Left lobe of liver (tissue), 2 donors: ENCODE measurements at places on chromosomes 16 and 17.
A peak's percentile ranks its signal among the peaks of the same experiment; 100 is the strongest.

DNA sequence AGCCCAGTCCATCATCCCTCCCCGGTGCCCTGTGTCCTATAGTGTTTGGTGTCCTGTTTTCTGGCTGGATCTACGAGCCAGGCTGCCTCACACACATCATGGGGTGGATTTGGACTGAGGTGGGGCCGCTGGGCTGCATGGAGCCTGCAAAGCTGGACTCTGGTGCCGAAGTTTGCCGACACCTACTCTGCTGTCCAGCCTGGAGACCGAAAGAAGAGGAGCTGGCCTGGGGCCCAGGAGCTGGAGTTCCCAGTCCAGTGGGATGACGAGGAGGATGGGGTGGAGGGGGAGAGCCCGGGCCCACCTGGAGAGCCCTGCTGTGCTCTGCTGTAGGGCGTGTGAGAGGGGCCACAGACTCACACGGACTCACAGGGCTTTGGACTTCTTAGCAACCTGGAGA, 40.3 kb upstream of the ENPP7 start:
- no peak for DNase-seq

GRCh38 chr17:80773243-80773991, 218.2 kb upstream of the CHMP6 start:
- no peak for DNase-seq

DNA sequence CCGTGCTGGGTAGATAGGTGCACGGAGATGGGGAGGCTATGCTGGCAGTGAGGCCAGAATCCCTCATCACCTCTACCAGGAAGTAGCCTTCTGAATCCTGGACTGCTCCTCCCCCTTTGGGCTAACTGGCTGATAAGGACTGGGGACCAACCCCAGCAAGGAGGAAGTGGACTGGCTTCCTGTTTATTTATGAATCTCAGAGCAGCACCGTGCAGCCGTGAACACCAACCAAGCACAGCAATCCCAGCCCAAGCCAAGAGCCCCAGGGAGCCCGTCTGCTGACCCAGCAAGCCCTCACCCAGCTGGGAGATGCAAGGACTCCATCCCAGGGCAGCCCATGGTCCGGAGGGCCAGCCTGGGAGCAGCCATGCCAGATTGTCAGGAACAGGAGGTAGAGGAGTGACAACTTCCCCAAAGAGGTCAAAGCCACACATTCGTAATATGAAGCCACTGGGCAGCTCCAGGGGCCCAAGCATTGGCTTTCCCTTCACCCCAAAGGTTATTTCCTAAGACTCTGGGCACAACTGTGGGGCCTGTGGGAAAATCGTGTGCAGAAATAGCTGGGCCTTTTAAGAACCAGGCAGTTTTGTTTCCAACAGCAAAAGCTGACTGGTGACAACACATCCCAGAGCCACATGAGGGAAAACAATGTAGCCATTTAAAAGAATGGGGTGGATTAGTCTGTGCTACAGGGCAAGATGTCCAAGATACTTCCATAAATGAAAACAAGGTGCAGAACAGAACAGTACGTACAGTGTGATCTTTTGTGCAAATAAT, 23.9 kb downstream of the PHB1 start:
- DNase-seq, result no peak

DNA sequence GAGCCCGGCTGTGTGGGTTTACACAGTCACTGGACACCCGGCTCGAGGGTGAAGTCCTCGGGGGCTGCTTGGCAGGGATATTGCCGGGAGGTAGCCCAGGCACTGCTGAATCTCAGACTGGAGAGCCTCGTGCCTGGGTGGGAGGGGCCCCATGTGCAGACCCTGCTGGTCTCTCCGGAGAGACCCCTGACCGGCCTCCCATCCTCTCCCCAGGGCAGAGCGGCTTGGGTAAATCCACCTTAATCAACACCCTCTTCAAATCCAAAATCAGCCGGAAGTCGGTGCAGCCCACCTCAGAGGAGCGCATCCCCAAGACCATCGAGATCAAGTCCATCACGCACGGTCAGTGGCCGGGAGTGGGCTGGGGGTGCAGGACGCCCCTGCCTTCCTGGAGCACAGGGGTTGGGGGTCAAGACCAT, 346.5 kb downstream of the SEC14L1 start:
- no peak for DNase-seq

GRCh38 chr17:19391432-19391831, 4.4 kb upstream of the MFAP4 start:
- no peak for DNase-seq

DNA sequence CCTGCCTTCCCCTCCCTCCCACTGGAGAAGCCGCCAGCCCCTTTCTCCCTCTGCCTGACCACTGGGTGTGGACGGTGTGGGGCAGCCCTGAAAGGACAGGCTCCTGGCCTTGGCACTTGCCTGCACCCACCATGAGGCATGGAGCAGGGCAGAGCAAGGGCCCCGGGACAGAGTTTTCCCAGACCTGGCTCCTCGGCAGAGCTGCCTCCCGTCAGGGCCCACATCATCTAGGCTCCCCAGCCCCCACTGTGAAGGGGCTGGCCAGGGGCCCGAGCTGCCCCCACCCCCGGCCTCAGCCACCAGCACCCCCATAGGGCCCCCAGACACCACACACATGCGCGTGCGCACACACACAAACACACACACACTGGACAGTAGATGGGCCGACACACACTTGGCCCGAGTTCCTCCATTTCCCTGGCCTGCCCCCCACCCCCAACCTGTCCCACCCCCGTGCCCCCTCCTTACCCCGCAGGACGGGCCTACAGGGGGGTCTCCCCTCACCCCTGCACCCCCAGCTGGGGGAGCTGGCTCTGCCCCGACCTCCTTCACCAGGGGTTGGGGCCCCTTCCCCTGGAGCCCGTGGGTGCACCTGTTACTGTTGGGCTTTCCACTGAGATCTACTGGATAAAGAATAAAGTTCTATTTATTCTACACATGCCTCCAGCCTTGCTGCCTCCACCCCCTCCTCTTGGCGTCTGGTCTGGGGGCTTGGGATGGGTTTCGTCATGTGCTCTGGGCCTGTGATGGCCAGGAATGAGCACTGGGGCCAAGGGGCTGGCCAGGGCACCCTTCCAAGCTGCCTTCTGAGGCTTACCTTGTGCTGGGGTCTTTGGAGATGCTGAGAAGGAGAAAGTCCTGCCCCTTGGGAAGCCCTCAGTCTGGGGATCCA, 7.3 kb downstream of the GJD3 start:
- DNase-seq, result peak; percentile 46

- DNase-seq, result no peak
These were observed 44.8 kb upstream of the MSI2 start for GRCh38 chr17:57211543-57211942.

GRCh38 chr17:80943346-80944145, 48.1 kb upstream of the CHMP6 start:
- no peak for DNase-seq

DNA sequence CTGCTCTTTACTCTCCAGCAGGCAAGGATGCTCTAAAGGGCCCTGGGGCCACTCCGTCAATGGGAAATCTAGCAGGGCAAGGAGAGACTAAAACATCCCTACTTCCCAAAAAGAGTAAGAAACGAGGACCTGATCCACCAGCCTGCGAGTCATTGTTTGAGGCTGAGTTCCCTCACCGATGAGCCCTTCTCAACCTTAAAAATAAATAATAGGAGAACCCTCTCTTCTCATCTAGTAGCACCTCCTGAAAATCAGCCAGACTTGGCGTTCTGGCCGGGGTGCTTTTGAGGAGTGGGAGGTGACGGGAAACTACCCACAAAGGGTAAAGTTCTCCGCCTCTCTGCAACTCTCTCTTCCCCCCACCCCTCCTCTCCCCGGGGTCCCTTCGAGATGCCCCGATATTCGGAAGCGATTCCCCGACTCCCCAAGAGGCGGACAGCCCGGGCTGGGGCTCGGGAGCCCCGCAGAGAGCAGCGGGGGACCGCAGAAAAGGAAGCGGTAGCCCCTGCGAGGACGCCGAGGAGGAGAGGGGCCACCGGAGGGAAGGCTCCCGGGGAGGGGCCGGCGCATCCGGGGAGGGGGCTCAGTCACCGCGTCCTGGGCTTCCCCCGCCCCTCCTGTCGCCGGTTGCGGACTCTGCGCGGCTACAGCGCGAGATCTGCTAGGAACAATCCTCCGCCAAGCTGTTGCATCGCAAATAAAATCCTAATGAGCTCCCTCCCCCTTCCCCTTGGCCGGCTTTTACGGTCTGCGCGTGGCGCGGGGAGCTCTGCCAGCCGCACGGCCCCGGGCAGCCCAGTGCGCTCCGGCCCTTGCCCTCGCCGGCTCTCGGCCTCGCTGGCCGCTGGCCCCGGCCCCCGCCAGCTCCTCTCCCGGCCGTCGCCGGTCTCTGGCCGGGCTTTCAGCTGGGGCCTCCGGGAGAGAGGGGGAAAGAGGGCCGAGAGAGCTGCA, 1.3 kb downstream of the HOXB9 start:
- no peak for DNase-seq

- no peak for DNase-seq
These were observed 697 bp downstream of the NOL11 start for GRCh38 chr17:67718325-67718941.

DNA sequence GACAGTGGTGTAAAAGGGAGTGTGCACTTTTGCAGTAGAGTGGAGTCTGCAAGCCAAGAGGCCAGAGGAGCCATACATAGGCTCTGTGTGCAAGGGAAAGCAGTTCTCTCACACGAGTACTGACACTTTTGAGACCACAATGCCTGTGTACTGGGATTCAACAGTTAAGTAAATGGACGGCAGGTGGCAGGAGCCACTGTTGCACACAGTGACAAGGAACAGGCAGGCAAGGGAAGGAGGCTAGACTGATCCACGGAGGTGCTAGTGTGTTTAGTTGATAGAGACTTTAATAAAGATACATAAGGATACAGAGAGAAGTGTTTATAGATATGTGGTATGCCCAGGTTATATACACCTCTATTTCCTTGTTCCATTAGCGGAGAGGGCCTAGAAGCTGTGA, 67.0 kb downstream of the MPRIP start:
- DNase-seq, result no peak

DNA sequence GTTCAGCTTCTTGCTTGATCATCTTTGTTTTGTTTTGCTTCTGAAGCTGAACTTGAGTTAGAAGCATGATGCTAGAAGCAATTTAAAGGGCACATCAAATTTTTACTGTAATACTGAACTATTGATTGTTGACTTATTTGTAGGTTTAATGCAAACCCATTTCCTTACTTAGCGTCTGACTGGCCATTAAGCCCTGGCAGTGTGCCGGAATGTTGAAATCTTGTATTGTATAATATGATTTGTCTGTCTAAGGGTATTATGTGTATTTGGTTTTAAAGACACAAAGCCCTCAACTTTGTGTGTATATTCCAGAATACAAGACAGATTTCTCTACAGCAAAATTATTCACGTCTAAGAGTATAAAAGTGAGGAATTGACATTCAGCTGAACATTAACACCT, 39.7 kb downstream of the NUP93 start:
- DNase-seq, result no peak

DNA sequence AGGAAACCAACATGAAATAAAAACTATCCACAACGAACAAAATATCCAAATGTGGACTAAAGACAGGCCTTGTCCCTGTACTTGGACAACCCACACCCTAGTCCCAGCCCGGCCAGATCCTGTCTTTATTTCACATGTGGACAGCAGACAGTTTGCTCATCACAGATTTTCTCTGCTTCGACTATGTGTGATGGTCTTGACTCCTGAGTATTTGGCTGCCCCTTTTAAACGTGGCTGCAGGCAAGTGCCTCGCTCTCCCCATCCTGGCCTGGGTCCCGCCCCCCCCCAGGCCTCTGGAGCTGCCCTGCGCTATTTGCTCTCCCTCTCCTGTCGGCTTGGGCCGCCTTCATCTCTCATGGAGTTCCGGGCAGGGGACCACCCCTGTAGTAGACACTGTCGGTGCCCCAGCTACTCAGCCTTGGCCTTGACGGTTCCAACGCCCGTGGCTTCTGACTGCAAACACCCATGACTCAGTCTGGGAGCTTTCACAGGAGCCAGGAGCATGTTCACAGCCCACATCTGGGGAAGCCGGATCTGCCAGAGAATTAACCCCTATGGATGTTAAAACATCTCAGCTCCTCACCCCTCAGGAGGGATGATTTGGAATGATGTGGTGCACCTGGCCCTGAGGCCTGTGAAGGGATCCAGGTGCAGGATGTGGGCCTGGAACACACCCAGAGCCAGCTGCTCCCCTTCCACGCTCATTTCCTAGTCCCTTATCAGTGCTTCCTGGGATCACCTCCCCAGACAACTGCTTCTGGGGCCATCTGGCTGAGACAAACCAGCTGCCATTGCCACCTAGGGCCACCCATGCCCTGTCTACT, 229.7 kb upstream of the RPL38 start:
- no peak for DNase-seq

DNA sequence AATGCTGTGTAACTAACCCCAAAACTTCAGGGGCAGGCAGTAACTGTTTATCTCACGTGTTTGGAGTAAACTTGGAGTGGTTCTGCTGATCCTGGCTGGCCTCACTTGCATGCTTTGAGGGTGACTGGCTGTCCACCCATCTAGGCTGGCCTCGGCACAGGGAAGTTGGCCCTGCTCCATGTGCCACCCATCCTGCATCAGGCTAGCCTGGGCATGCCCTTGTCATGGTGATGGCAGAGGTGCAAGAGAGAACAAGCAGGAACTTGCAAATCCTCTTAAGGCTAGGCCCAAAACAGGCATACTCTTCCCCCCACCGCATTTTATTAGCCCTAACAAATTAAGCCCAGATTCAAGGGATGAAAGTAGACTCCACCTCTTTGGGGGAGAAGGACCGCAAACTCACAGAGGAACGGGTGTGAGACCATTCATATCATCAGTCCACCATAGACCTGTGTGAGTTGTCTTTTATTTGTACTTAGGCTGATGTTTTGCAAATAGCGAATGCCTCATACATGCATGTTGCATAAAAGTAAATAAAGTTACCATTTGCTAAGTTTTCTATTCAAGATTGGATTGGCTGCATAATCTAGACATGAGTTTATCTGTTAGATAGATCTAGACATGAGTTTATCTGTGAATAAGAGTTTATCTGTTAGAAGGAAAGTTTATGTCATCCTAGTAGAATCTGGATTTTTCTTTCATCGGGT, 221.0 kb downstream of the CCDC182 start:
- no peak for DNase-seq

- no peak for DNase-seq
These were observed 6.9 kb downstream of the PLLP start for GRCh38 chr16:57277586-57277985.

- no peak for DNase-seq
These were observed 9.6 kb downstream of the ITGAD start for GRCh38 chr16:31402687-31403086.

GRCh38 chr17:2949469-2950044, 113.8 kb downstream of the OR1D5 start:
- no peak for DNase-seq

DNA sequence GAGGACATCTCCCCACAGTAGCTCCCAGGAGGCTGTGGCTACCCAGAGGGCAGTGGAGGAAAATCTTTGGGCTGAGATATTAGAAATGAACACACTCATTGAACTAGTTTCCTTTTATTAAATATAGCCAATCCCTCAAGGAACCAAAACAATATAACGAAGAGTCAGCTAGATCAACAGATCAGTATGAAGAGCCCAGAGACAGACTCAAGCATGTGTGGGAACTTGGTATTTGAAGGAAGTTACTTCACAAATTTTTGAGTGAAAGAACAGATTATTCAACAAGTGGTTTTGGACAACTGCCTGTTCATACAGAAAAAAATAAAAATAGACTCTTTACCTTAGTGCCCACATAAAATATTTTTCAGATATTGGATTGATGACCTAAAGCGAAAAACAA, 183.6 kb upstream of the PMFBP1 start:
- no peak for DNase-seq

- DNase-seq, result no peak
These were observed 1113.3 kb downstream of the CDH8 start for GRCh38 chr16:60922920-60923319.
